ENCODE measurements at places on chromosomes 5 and 9.

GRCh38 chr5:96459313-96460121, 26.5 kb upstream of the PCSK1 start:
- DNase-seq: no peak

DNA sequence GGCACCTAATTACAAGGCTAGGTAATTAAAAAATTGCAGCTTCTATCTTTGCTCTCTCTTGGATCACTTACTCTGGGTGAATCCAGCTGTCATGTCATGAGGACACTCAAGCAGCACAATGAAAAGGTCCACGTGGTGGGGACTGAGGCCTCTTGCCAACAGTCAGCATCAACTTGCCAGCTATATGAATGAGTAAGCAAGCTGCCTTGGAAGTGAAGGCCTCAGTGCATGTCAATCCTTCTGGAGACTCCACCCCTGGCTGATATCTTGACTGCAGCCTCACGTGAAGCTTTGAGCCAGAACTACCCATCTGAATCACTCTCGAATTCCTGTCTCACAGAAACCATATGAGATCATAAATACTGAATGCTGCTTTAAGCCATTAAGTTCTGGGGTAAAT, 140.5 kb downstream of the SNX18 start:
- peak; percentile 90 for DNase-seq

DNA sequence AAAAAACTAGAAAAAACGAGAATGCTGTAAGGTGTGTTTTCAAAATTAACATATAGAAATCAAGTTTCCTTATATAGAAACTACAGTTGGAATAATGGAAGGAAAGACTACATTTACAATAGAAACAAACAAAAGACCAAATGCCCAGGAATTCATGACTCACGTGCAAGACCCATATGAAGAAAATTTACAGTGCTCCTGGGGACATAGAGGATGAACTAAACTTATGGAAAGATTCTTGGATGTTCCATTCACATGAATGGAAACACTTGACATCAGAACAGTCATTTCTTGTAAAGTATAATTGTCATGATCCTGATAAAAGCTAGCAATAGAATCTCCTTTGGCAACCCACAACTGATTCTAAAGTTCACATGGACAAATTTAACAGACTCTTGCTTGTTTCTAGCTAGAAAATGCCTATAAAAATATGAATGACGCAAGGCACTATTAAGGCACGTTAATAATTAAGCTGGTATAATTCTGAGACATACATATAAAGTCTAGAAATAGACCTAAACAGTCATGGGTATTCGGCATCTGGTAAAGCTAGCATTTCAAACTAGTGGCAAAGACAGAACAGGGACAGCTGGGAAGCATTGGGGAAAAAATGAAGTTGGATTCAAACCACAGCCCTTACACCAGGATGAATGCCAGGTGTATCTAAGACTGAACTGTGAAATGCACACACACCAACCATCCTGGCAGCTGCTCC, 5.1 kb upstream of the ZFP62 start:
- no peak for DNase-seq

DNA sequence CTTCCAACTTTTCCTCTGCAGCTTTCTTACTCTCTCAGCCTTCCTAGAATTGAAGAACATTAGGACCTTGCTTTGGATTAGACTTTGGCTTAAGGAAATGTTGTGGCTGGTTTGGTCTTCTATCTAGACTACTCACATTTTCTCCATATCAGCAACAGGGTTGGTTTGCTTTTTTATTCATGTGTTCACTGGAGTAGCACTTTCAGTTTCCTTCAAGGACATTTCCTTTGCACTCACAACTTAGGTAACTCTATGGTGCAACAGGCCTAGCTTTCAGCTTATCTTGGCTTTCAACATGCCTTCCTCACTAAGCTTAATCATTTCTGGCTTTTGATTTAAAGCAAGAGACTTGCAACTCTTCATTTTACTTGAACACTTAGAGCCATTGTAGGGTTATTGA, 153.1 kb downstream of the CCDC192 start:
- no peak for DNase-seq

DNA sequence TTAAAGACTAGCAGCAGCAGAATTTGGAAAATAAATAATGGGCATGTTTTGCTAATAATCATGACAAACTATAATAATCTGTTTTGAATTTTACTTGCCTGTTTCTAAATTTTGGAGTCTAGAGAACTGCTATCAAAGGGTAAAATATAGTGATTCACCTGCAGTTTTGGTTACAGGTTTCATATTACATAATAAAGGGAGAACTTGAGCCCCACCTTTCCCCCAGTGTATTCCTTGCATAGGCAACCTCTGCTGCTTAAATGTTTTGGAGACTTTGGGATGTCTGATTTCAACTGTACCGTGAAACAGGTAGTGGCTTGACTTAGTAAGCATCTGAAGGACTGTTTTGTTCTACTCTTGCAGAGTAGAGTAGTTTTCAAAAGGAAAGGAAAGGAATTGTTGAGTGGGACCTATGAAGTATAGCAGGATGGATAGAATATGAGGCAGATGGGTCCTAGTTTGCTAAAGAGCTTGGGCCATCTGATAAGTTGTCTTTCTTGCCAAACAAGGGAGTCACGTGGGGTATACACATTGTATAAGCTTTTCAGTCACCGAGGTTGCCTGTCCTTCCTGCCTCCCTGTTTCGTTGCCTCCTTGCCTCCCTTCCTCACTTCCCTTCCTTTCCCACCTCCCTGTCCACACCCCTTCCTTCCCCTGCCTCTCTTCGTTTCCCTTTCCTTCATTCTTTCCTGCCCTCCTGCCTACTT, 19.1 kb downstream of the CREBRF start:
- DNase-seq: no peak

DNA sequence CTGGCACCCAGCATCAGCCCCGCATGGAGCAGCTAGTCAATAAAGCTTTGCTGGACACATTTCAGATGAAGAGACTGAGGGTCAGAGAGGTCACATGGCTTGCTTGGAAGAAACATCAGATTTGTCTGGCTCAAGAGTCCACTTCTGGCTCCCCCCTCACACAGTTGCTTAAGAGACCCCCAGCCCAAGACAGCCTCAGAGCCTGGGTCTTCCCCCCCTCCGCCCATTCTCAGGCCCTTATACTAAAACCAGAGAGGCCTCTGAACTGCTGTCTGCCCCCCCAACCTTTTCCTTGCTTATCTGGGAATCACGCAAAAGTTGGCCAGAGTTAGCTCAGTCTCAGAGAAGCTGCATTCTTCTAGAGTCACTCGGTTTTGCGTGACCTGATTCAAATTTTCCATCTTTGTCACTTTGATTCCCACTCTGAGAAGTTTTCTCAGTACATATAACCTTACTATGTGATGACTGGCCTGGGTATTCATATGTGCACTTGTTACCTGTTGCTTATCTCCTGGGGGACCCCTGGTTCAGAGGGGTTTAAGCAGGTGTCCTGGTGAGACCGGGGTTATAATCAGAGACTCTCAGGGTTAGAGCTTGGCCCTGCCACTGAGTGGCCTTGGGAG, 145.4 kb upstream of the IER5L start:
- no peak for DNase-seq

DNA sequence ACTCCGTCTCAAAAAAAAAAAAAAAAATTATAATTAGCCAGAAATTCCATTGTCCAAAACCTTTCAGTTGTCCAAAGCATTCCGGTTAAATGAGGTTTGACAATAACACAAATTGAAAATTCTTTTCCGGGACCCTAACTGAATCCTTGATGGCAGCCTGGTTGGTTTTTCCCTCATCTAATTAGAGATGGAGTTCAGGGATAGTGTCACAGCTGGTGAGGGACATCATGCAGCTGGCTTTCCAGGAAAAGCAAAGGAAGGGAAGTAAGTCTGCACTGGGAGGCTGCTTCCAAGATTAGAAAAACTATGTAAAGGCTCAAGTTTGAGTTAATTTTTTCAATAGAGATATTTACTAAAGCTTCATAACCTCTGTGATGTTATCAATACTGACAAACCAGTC, 195.4 kb downstream of the ADAMTS12 start:
- no peak for DNase-seq

DNA sequence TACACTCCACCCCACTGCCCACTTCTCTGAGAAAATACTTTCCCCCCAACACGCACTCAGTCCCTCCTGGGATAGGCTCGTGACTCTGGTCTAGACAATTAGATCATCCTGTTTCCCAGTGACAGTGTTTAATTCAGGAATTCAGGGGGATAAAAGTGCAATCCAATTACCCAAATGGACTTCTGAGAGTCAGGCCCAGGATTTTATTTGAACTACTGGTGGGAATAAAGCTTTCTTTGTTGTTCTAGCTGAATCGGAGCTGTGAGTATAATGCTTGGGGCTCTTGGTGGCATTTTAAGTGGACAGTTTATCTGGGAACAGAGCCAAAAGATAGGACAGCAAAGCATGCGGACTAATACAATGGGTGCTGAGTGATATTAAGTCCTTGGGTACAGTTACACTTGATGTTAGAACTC, 683.3 kb downstream of the MAT2B start:
- no peak for DNase-seq

GRCh38 chr5:32866138-32866537, 155.0 kb downstream of the NPR3 start:
- no peak for DNase-seq

- peak; percentile 57 for DNase-seq
Observed at GRCh38 chr9:132994410-132995120, 16.1 kb downstream of the GFI1B start.
